ENCODE measurements at places on chromosomes 3 and 15.

- no peak for DNase-seq
These were observed 240.1 kb downstream of the NTRK3 start for GRCh38 chr15:88016406-88016805.

GRCh38 chr3:78670094-78670493 is 1097.7 kb downstream of the ROBO1 start:
- no peak for DNase-seq

GRCh38 chr3:141241616-141242376 is 10.2 kb downstream of the PXYLP1 start:
- DNase-seq = no peak

GRCh38 chr15:88256279-88257230 is at the start of gene NTRK3:
TSS of gene NTRK3 (minus strand) at chr15:88256739. CDS start at chr15:88256153, 586 bp downstream.
- DNase-seq = peak; percentile 36

DNA sequence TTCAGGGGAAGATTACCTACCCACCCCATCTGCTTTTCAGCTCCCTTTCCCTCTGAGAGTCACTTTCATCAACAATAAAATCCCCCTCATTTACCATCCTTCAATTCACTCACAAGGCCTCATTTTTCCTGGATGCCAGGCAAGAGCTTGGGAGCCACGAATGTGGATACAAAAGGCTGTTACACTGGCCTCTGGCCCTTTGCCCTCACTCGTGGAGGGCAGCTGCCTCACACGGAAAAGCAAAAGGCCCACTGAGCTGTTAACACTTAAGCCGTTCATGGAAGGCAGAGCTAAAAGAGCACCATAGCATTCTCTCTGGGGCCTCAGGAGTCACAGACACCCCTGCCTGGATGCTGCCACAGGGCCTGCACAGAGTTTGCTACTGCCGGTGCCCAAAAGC is 102.4 kb upstream of the TUSC7 start:
- no peak for DNase-seq

GRCh38 chr3:154538566-154539360 is 108.8 kb upstream of the GPR149 start:
- DNase-seq = no peak

GRCh38 chr3:129908417-129908816 is 14.9 kb upstream of the TMCC1 start:
- DNase-seq = no peak

- no peak for DNase-seq
These were observed 67.8 kb upstream of the ATP10A start for GRCh38 chr15:25930931-25931330.

GRCh38 chr3:30428251-30428650 is 178.2 kb upstream of the TGFBR2 start:
- DNase-seq = no peak
